ENCODE measurements at places on chromosomes 3 and 15. TPM values are rescaled to one million over a fixed set of nuclear protein-coding genes. Genes with fewer than 3 reads are reported as not detected.

MORC1 gene
- not detected for total RNA-seq

DNA sequence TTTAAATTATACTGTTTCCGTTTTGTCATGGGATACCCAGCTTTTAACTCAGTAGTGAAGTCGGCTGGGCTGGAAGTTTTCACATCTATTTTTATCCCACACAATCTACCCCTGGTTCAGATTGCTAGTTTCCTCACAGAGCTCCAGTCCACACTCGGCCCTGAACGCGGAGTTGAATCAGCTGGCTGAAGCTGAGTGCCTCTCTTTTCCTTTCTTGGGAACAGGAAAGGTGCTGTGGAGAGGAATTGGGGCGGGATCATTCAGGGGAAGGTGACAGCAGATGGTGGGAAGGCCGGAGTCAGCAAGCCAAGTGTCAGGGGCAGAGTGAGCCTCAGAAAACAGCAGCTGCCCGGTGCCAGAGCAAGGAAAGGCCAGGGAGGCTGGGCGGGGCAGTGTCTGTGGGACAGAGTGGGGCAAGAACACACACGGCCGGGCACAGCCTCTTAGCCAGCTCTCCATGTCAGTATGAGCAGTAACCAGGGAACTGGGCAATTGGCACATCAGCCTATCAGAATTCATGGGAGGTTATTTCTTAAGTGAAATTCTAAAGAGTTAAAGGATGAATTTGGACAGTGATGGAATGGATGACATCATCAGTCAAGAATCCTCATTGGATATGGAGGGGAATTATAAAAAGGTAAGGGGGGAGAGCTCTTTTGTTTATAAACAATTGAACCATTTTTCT is 135.7 kb upstream of the IL12A start:
- H3K4me1 ChIP-seq, result peaks cover 70% of the 10 kb centered on the region
- H3K27ac ChIP-seq, result peak overlapping the region; percentile 97
- H3K36me3 ChIP-seq, result no peaks in the 10 kb centered on the region
- no peak overlapping the region for H3K4me3 ChIP-seq

GRCh38 chr15:101313041-101313761 is 18.2 kb upstream of the SNRPA1 start:
- H3K27ac ChIP-seq, result no peak overlapping the region
- no peaks in the 10 kb centered on the region for H3K27me3 ChIP-seq
- H3K4me3 ChIP-seq, result no peak overlapping the region
- no peaks in the 10 kb centered on the region for H3K4me1 ChIP-seq
- DNase-seq, result no peak

SAXO2 gene
- total RNA-seq, result 0.67 TPM

CLDN18 gene
- total RNA-seq, result not detected

DNA sequence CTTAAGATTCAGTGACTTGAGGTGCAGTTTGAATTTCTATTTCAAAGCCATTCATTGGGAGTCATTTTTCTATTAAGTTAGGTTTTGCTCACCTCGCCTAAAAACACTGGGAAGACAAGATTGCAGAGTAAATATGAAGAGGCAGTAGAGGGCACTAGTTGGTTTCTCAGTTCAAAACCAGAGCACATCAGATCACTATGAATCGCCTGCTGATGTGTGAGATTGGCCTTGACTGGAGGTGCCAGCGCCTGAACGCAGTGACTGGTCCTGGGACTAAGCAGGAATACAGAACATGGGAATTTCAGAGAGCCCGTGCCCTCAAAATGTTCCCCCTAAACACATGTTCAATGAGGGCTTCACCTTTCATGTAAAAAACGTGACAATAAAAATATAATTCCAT is 229.0 kb downstream of the ITPR1 start:
- DNase-seq, result peak; percentile 81
- no peak overlapping the region for H3K4me3 ChIP-seq
- no peaks in the 10 kb centered on the region for H3K4me1 ChIP-seq
- H3K27me3 ChIP-seq, result no peaks in the 10 kb centered on the region

DNA sequence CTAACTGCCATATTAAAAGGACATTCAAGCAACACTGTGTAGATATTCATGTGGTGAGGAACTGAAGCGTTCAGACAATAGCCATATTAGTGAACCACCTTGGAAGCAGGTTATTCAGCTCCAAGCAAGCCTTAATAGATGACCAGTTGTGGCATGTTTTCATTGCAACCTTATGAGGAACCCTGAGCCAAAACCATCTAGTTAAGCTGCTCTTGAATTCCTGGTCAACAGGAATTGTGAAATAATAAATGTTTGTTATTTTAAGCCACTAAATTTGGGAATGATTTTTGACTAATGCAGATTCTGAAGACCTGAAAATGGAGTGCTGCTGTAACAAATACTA is 73.0 kb downstream of the SPRED1 start:
- H3K4me1 ChIP-seq, result no peaks in the 10 kb centered on the region
- no peak for DNase-seq
- no peak overlapping the region for H3K4me3 ChIP-seq
- no peaks in the 10 kb centered on the region for H3K36me3 ChIP-seq
- H3K27ac ChIP-seq, result no peak overlapping the region
- no peaks in the 10 kb centered on the region for H3K27me3 ChIP-seq

GRCh38 chr15:32108661-32109060 is 78.3 kb downstream of the CHRNA7 start:
- no peak overlapping the region for H3K27ac ChIP-seq
- H3K4me1 ChIP-seq, result no peaks in the 10 kb centered on the region
- no peak for DNase-seq
- H3K4me3 ChIP-seq, result no peak overlapping the region
- no peaks in the 10 kb centered on the region for H3K36me3 ChIP-seq

DNA sequence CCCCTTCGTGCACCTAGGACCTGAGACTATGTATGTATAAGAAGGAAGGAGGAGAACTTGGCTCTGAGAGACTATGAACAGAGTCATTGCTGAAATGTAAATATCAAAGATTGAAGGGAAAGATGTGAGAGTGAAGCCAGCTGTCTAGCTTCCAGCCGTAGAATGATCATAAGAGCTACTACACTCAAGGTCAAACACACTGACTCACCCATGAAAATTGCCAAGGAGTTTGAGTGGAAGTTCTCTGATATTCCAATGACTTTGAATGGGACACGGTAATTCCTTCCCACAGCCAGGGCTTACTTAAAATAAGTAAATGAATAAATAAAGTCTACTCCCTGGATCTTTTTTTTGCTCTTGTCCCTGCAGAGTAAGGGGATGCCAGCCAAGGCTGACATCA is 398.9 kb upstream of the TPRG1 start:
- H3K4me3 ChIP-seq, result no peak overlapping the region
- peak; percentile 66 for DNase-seq
- H3K27me3 ChIP-seq, result no peaks in the 10 kb centered on the region

ADGRG7 gene
- total RNA-seq, result not detected

CFAP44 gene
- 3.3 TPM for total RNA-seq

SPRED1 gene
- total RNA-seq, result 16.4 TPM

GRCh38 chr3:36743826-36744225 is 20.5 kb downstream of the DCLK3 start:
- no peak overlapping the region for H3K4me3 ChIP-seq
- no peak for DNase-seq
- peaks cover 3% of the 10 kb centered on the region for H3K27me3 ChIP-seq
- no peaks in the 10 kb centered on the region for H3K4me1 ChIP-seq

- H3K27me3 ChIP-seq, result no peaks in the 10 kb centered on the region
- H3K4me3 ChIP-seq, result no peak overlapping the region
- H3K27ac ChIP-seq, result no peak overlapping the region
- no peak for DNase-seq
Observed at GRCh38 chr15:70752193-70752635, 11.1 kb downstream of the UACA start.

RASL12 gene
- total RNA-seq, result not detected

DNA sequence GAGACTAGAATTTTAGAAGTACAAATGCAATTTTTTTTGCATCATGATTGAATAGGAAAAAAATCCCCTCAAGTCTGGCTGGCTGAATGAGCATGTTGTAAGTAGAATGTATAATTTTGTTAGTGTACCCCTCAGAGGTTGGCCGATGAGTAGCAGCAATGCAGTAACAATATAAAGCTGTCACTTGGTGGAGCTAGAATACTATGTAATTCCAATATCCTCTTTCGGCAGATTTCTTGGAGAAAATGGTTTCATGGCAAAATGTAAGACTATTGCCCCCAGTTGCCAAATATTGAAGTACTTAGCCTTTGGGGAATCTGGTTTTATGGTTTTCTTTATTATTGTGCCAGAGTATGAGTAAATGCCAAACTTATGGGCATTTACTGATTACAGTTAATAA is 39.8 kb upstream of the SGO1 start:
- H3K27me3 ChIP-seq, result no peaks in the 10 kb centered on the region
- no peaks in the 10 kb centered on the region for H3K36me3 ChIP-seq
- no peak overlapping the region for H3K4me3 ChIP-seq
- no peaks in the 10 kb centered on the region for H3K4me1 ChIP-seq
- no peak overlapping the region for H3K27ac ChIP-seq

- H3K27ac ChIP-seq, result no peak overlapping the region
- no peaks in the 10 kb centered on the region for H3K36me3 ChIP-seq
- no peak overlapping the region for H3K4me3 ChIP-seq
- H3K27me3 ChIP-seq, result peaks cover 6% of the 10 kb centered on the region
- H3K4me1 ChIP-seq, result no peaks in the 10 kb centered on the region
Observed at GRCh38 chr3:46731795-46732194, 14.1 kb upstream of the PRSS50 start.

ITIH4 gene
- total RNA-seq, result 2.4 TPM

DNA sequence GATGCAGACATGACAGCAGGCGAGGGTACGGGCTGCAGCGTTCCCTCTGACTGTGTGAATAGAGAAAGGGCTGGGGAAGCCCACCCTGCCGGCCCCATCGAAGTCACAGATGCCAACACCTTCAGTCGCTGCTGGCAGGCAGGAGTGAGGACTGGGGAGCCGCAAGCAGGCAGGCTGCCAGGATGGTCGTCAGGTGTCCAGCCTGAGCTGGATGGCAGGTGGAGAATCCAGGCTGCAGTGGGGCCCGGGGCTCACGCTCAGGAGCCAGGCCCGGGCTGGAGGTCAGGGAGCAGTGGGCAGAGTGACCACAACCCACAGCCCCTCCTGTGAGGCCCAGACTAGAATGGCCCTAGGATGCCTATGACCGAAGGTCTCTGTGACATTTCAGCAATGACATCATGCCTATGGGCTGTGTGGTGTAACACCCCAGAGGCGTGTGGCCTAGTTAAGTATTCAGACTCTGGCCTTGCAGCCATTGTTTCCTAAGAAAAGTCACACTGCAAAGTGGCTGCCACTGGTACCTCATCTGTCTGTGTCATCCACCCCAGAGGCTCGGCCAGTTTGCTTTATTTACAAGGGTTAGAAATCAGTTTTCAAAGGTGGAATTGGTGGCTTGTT is 15.7 kb downstream of the PRR23E start:
- H3K27ac ChIP-seq, result no peak overlapping the region
- no peaks in the 10 kb centered on the region for H3K27me3 ChIP-seq
- no peaks in the 10 kb centered on the region for H3K4me1 ChIP-seq
- no peaks in the 10 kb centered on the region for H3K36me3 ChIP-seq
- no peak overlapping the region for H3K4me3 ChIP-seq

PIERCE2 gene
- 2.3 TPM for total RNA-seq

DNA sequence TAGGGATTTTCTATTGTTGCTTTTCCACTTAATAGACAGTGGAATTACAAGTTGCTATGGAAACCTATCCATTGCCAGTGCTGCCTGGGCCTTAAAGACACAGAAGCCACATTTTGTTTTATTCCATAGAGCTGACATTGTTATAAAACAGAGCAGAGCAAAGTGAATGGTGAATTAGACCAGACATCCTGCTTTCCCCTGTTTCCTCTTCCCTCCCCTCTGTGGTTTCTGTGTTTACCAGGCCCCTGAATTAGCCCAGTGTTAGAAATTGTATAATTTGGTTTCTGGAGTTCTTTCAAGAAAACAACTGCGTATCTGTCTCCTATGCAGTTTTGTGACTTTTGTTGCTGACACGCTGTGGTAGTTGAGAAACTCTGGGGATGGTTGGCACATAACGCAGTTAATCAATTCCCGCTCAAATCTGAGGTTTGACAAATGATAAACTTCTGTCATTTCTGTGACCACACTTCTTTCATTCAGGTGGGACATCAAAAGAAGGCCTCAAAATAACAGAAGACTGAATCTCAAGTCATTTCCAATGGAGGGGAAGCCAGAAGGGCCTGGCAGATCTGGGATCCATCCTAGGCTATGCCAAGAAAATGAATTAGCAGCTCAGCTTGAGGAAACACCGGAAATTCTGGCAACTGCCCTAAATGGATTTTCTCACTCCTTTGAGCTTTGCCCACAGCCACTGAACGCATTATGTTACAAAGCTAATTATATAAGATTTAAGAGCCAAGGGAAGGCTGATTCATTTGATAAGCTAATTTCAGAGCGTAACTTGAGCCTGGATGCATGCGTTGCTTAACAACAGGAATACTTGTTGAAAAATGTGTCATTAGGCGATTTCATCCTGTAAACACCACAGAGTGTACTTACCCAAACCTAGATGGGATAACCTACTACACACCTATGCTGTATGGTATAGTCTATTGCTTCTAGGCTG is 46.9 kb downstream of the NR1D2 start:
- no peak overlapping the region for H3K4me3 ChIP-seq
- DNase-seq, result peak; percentile 98
- peak overlapping the region; percentile 65 for H3K27ac ChIP-seq
- H3K36me3 ChIP-seq, result no peaks in the 10 kb centered on the region
- peaks cover 21% of the 10 kb centered on the region for H3K4me1 ChIP-seq

- H3K4me3 ChIP-seq, result no peak overlapping the region
- no peaks in the 10 kb centered on the region for H3K4me1 ChIP-seq
- DNase-seq, result no peak
Observed at GRCh38 chr3:13110678-13111116, 37.5 kb upstream of the IQSEC1 start.

DNA sequence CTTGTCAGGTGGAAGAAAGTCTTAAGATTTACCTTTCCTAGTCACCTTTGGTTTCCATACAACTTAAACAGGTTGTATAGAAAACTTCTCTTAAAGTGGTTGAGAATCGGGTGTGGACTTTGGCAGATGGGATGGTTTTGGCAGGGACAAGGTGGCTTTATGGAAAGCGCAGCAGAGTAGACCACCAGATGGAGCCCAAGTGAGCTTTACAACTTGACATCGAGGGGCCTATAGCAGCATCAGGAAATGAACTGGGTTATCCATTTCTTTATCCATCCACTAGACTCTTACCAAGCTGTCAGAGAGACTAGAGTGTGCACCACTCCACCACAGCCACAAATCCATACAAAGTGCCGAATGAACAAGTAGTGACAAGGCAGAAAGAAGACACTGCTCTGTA is 85.3 kb upstream of the MBNL1 start:
- no peaks in the 10 kb centered on the region for H3K4me1 ChIP-seq
- no peak overlapping the region for H3K27ac ChIP-seq
- H3K4me3 ChIP-seq, result no peak overlapping the region
- no peaks in the 10 kb centered on the region for H3K36me3 ChIP-seq

DNA sequence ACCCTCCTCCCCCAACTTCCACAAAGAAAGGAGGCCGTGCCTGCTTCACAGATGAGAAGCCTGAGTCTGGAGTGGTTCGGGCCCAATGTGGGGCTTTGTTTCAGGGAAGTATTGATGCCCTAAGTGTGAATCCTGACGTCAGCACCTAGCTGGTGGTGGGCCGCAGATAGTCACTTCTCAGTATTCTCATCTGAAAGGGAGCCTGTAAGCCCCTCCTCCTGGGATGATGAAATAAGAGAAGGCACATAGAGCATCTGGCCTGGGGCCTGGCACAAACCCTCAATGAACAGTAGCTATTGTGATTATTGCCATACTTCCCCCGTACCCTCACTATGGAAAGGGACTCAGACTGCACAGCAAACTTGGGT is 24.8 kb downstream of the LINGO1 start:
- H3K36me3 ChIP-seq, result no peaks in the 10 kb centered on the region
- H3K27ac ChIP-seq, result no peak overlapping the region
- no peak for DNase-seq
- H3K4me3 ChIP-seq, result no peak overlapping the region
- no peaks in the 10 kb centered on the region for H3K27me3 ChIP-seq
- peaks cover 3% of the 10 kb centered on the region for H3K4me1 ChIP-seq

Measured in endothelial cell of umbilical vein (primary cell).